Adrenal gland (tissue), 19 donors: ENCODE measurements at places on chromosomes 5 and 9. TPM values are rescaled to one million over a fixed set of nuclear protein-coding genes. Genes with fewer than 3 reads are reported as not detected.

GRCh38 chr5:143775258-143775657 is 36.7 kb upstream of the HMHB1 start:
- H3K4me3 ChIP-seq, result no peak overlapping the region
- H3K36me3 ChIP-seq, result no peaks in the 10 kb centered on the region
- H3K4me1 ChIP-seq, result no peaks in the 10 kb centered on the region

GRCh38 chr5:79959407-79959806 is 31.7 kb downstream of the MTX3 start:
- DNase-seq, result no peak
- no peaks in the 10 kb centered on the region for H3K36me3 ChIP-seq
- H3K27me3 ChIP-seq, result no peaks in the 10 kb centered on the region
- H3K27ac ChIP-seq, result no peak overlapping the region
- H3K4me1 ChIP-seq, result no peaks in the 10 kb centered on the region

DNA sequence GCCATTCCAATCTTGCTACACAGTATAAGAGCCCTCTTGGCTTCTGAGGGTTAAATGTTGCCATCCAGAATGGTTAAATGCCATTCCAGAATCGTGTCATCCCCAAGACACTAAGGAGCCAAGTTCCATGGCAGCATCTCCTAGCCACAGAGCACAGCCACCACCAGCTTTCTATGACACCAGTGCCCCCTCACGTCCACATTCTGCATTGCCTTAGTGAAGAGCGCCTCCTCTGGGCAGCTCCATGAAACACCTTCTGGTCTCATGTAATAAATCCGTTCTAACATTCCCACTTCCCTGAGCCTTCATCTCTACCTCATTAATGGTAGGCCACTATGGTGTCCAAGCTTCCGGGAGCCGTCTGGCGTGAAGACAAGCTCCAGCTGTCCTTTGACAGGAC is 12.4 kb downstream of the CBY3 start:
- DNase-seq, result peak; percentile 64
- no peaks in the 10 kb centered on the region for H3K27me3 ChIP-seq
- H3K27ac ChIP-seq, result no peak overlapping the region
- H3K36me3 ChIP-seq, result no peaks in the 10 kb centered on the region
- H3K4me1 ChIP-seq, result no peaks in the 10 kb centered on the region

DNA sequence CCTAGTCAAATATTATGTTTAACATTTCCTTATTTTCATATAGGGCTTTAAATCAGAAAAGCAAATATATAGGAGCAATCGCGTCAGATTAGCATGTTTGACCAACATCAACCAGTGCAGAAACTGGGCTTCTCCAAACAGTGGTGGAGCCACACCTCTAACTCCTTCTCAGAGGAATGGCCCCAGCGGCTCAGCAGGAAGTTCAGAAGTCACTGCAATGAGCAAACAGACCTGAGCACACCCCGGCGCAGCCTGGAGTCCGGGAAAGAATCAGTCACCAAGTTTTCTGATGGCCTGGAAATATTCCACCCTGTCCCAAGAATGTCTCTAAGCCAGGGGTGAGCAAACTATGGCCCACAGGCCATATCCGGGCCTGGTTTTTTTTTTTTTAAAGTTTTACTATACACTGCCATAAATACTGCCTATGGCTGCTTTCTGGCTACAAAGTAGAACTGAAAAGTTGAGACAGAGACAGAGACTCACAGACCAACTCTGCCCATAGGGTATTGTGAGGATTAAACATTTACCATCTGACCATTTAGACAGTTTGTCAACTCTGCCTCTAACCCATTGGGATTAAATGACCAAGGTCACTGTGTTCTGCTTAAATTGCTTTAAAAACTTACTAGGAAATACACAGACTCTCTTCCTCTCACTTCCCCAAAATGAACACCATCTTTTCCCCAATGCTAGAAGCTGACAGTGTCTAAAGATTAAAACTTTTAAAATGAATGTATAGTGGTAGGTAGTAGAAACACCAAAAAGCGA is 5.4 kb downstream of the GOLM1 start:
- H3K27ac ChIP-seq, result no peak overlapping the region
- DNase-seq, result no peak
- no peaks in the 10 kb centered on the region for H3K27me3 ChIP-seq
- H3K4me1 ChIP-seq, result no peaks in the 10 kb centered on the region

DNA sequence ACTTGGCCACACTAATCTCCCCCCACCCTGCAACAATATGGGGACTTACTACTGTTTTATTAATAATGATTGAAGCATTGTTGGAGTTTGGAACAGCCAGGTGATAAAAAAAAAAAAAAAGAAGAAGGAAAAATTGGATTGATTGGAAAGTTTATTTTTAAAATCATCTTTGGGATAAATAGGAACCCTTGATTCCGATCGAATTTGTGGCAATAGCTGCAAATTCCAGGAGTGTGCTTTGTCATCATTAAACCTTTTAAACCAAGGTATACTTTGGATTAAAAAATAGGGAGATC is 907 bp upstream of the NR2F1 start:
- H3K27ac ChIP-seq, result peak overlapping the region; percentile 88
- H3K4me3 ChIP-seq, result peak overlapping the region; percentile 81
- H3K36me3 ChIP-seq, result no peaks in the 10 kb centered on the region
- no peak for DNase-seq

GRCh38 chr5:57906671-57907070 is 424.1 kb upstream of the ACTBL2 start:
- H3K4me1 ChIP-seq, result no peaks in the 10 kb centered on the region
- no peaks in the 10 kb centered on the region for H3K36me3 ChIP-seq
- no peak for DNase-seq
- no peak overlapping the region for H3K27ac ChIP-seq
- no peaks in the 10 kb centered on the region for H3K27me3 ChIP-seq

DNA sequence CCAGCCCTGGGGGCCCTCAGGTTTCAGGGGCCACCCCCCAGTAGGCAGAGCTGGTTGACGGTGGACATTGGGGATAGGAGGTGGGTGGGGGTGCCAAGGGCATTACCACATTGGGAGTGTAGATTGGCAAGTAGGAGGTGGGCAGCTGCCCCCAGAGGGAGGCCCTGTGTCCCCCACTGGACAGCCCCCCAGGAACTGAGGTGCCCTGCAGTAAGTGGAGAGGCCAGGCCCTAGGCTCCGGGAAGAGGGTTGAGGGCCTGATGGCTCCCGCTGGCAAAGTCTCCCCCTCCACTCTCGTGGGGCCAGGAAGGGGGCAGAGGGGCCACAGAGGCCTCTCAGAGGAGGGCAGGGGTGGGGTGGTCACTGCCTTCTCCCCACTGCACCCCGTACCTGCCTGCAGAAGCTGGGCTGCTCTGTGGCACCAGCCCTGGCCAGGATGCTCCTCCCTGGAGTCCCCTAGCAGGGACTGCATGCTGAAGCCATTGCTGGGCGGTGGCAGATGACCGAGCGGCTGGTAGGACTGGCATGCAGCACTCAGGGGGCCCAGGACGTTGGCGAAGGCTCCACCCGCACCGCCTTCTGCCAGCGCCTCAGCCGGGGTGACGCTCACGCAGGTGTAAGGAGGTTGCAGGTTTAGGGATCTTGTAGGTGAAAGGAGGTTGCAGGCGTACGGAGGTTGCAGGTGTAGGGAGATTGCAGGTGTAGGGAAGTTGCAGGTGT is 89.6 kb upstream of the CACNA1B start:
- DNase-seq, result no peak
- H3K4me1 ChIP-seq, result no peaks in the 10 kb centered on the region
- no peaks in the 10 kb centered on the region for H3K27me3 ChIP-seq
- no peak overlapping the region for H3K27ac ChIP-seq

- H3K27me3 ChIP-seq, result no peaks in the 10 kb centered on the region
- no peak overlapping the region for H3K4me3 ChIP-seq
- H3K27ac ChIP-seq, result no peak overlapping the region
- no peak for DNase-seq
- H3K4me1 ChIP-seq, result no peaks in the 10 kb centered on the region
Observed at GRCh38 chr5:128470663-128471062, 67.4 kb downstream of the FBN2 start.

DNA sequence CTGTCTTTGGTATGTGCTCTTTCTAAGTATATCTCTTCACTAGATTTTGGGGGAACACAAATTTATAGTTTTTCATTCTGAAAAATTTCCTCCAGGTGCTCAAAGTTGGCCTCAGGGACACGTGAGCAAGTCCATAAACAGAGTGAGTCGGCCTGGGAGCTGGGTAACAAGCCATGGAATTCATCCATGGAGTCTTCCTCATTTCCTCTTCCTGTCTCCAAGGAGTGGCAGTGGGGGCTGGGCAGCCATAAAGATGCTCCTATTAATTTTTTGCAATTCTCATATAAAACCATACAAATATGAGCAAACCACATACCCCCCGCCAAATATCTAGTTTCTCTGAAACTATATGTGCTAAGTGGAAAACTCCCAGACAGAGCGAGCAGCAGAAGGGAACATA is 136.6 kb upstream of the OTULINL start:
- H3K27ac ChIP-seq, result peak overlapping the region; percentile 77
- DNase-seq, result no peak
- H3K36me3 ChIP-seq, result no peaks in the 10 kb centered on the region
- no peak overlapping the region for H3K4me3 ChIP-seq

GRCh38 chr5:111439473-111440075 is 72.8 kb downstream of the STARD4 start:
- H3K27me3 ChIP-seq, result no peaks in the 10 kb centered on the region
- no peak for DNase-seq
- no peaks in the 10 kb centered on the region for H3K4me1 ChIP-seq
- H3K4me3 ChIP-seq, result no peak overlapping the region

DNA sequence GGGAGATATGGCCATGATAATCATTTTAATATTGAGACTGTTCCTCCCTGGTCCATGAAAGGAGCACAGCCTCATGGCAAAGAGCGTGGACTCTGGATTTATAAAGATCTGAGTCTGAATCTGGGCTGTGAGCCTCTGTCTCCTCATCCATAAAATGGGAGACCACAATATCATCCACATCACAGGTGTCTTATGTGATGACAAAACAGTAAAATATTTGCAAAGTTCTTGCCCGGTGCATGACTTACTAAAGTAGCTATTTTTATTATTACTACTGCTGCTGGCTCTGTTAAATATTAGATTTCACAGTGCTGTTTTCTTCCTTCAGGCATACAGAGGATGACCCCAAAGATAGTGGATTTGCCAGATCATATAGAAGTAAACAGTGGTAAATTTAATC is 74.1 kb downstream of the TEK start:
- H3K27me3 ChIP-seq, result no peaks in the 10 kb centered on the region
- H3K36me3 ChIP-seq, result no peaks in the 10 kb centered on the region
- no peak overlapping the region for H3K27ac ChIP-seq
- H3K4me1 ChIP-seq, result no peaks in the 10 kb centered on the region
- no peak overlapping the region for H3K4me3 ChIP-seq

DNA sequence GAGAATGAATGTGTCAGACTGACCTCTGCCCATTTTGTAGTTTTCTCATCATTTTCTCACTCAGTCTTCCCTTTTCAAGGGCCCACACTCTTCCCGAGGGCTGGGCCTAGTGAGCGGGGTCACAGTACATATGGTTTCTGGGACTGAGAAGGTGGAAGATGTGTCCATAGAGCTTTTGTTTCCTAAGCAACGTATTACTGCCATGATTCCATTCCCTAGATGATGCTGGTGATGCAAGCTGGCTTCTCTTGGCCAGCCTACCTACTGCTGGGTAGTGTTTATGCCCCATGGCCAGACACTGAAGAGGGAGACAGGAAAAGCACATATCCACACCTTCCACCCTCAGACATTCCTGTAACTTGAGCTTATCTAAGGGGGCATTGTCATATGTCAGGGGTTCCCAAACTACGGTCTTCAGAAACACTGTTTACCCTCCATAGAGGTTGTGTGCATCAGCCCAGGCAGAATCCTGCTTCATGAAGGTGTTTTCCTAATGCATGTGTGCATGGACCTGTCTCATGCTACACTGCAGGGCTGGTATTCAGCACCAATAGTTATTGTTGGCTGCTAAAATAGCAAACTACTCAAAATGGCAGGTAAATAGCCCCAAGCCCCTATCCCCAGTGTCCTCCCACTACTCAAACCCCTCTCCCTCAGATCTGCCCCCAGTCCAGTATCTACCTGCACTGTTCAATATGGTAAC is 9.5 kb downstream of the IRF1 start:
- H3K27ac ChIP-seq, result no peak overlapping the region
- H3K27me3 ChIP-seq, result no peaks in the 10 kb centered on the region
- H3K4me3 ChIP-seq, result no peak overlapping the region
- no peaks in the 10 kb centered on the region for H3K36me3 ChIP-seq
- H3K4me1 ChIP-seq, result peaks cover 3% of the 10 kb centered on the region

DNA sequence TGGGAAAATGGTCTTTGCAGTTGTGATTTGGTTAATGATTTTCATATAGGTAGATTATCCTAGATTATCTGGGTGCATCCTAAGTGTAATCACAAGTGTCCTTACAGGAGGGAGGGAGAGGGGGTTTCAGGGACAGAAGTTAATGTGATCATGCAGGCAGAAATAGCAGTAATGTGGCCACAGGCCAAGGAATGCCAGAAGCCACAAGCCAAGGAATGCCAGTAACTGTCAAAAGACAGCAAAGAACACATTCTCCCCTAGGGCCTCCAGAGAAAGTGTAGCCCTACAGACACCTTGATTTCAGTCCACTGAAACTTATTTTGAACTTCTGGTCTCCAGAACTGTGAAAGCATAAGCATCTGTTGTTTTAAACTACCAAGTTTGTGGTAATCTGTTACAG is 2074.5 kb downstream of the MAT2B start:
- no peak for DNase-seq
- no peaks in the 10 kb centered on the region for H3K4me1 ChIP-seq
- H3K27ac ChIP-seq, result no peak overlapping the region

GRCh38 chr9:120833325-120833724 is 9.4 kb downstream of the PSMD5 start:
- no peaks in the 10 kb centered on the region for H3K4me1 ChIP-seq
- no peak overlapping the region for H3K4me3 ChIP-seq

- H3K27me3 ChIP-seq, result no peaks in the 10 kb centered on the region
- no peak overlapping the region for H3K27ac ChIP-seq
- H3K4me1 ChIP-seq, result no peaks in the 10 kb centered on the region
- H3K4me3 ChIP-seq, result no peak overlapping the region
- no peaks in the 10 kb centered on the region for H3K36me3 ChIP-seq
Observed at GRCh38 chr5:145867806-145868205, 5.0 kb downstream of the GRXCR2 start.

- no peaks in the 10 kb centered on the region for H3K27me3 ChIP-seq
- DNase-seq, result no peak
- no peaks in the 10 kb centered on the region for H3K36me3 ChIP-seq
- no peaks in the 10 kb centered on the region for H3K4me1 ChIP-seq
Observed at GRCh38 chr9:16679327-16679821, 191.1 kb downstream of the BNC2 start.

GRCh38 chr5:80238097-80238496 is 17.8 kb downstream of the SERINC5 start:
- H3K27me3 ChIP-seq, result no peaks in the 10 kb centered on the region
- H3K4me3 ChIP-seq, result no peak overlapping the region
- peaks cover 25% of the 10 kb centered on the region for H3K4me1 ChIP-seq
- no peak for DNase-seq
- H3K36me3 ChIP-seq, result no peaks in the 10 kb centered on the region

DNA sequence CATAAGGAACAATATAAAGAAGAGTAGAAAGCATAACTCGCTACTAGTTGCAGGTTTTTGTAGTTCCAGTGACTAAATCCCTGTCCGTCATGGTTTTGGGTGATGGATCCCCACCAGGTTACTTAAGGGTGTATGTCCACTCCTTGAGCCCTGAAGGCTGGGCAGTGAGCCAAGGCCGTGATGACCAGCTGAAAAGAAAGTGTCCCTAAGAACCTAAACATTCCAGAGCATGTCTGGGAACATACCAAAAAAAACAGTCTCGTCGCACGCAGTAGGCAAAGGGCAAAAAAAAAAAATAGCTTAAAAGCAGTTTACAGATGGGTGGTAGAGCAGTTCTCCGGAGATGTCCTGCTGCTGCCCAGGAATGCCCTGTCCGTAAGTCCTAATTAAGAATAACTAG is 21.4 kb upstream of the SNAPC3 start:
- no peaks in the 10 kb centered on the region for H3K27me3 ChIP-seq
- no peak overlapping the region for H3K27ac ChIP-seq
- H3K36me3 ChIP-seq, result no peaks in the 10 kb centered on the region
- H3K4me1 ChIP-seq, result no peaks in the 10 kb centered on the region

Gene FGF18
- total RNA-seq, result 0.61 TPM

Gene INSL6
- 0.46 TPM for total RNA-seq
